ENCODE measurements at places on chromosomes 2 and 18. TPM values are rescaled to one million over a fixed set of nuclear protein-coding genes. Genes with fewer than 3 reads are reported as not detected.

LIMS4 gene
- total RNA-seq, result 10.0 TPM

TMEM247 gene
- not detected for total RNA-seq

GAL3ST2 gene
- 0.44 TPM for total RNA-seq

RGPD3 gene
- total RNA-seq, result 0.37 TPM

DNAJC10 gene
- total RNA-seq, result 154 TPM

PCARE gene
- total RNA-seq, result not detected

MEP1B gene
- not detected for total RNA-seq

LYPD6B gene
- not detected for total RNA-seq

AGXT gene
- total RNA-seq, result under 0.01 TPM

CTLA4 gene
- not detected for total RNA-seq

PROM2 gene
- total RNA-seq, result 0.25 TPM

RAD51AP2 gene
- not detected for total RNA-seq

FIGN gene
- total RNA-seq, result 1.4 TPM

RSAD2 gene
- total RNA-seq, result 1.5 TPM

SAG gene
- not detected for total RNA-seq

CCDC102B gene
- total RNA-seq, result 13.4 TPM

HOXD8 gene
- 4.4 TPM for total RNA-seq

SCN2A gene
- 4.1 TPM for total RNA-seq

DYSF gene
- 0.66 TPM for total RNA-seq

KATNAL2 gene
- 3.1 TPM for total RNA-seq

CHRND gene
- not detected for total RNA-seq

FBXO11 gene
- 57.6 TPM for total RNA-seq

UGT1A3 gene
- not detected for total RNA-seq

SP140 gene
- 2.6 TPM for total RNA-seq

CCDC121 gene
- total RNA-seq, result 1.7 TPM

CFC1 gene
- not detected for total RNA-seq

MC2R gene
- not detected for total RNA-seq

MC5R gene
- total RNA-seq, result not detected

CIDEA gene
- total RNA-seq, result 12.1 TPM

ACTG2 gene
- total RNA-seq, result 2.9 TPM

COL4A3 gene
- total RNA-seq, result 0.25 TPM

CDH2 gene
- total RNA-seq, result 107 TPM

GPC1 gene
- 70.9 TPM for total RNA-seq

ZNF638 gene
- total RNA-seq, result 114 TPM

Measured in uterine smooth muscle cell (primary cell).